ENCODE measurements at places on chromosomes 1 and 21. TPM values are rescaled to one million over a fixed set of nuclear protein-coding genes. Genes with fewer than 3 reads are reported as not detected.
A peak's percentile ranks its signal among the peaks of the same experiment; 100 is the strongest.

LAMB3 gene
- total RNA-seq: 0.73 TPM

KRTAP19-7 gene
- total RNA-seq: not detected

COL8A2 gene
- 1.6 TPM for total RNA-seq

PBXIP1 gene
- total RNA-seq: 171 TPM

CFHR5 gene
- total RNA-seq: not detected

DNA sequence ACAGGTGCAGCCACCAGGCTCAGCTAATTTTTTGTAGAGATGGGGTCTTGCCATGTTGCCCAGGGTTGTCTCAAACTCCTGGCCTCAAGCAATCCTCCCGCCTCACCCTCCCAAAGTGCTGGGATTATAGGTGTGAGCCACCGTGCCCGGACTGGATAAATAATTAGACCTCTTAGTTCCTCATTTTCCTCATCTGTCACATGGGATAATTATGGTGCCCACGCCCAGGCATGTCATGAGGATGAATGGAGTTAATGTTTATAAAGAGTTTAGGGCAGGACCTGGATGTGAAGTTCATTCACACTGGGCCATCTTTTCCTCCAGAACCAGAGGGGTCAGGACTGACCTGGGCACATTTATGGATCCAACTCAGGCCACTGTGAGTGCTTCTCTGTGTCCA lies 23.7 kb downstream of the PADI3 start:
- peaks cover 11% of the 10 kb centered on the region for H3K27me3 ChIP-seq
- no peaks in the 10 kb centered on the region for H3K4me1 ChIP-seq
- no peak overlapping the region for H3K4me3 ChIP-seq
- H3K36me3 ChIP-seq: no peaks in the 10 kb centered on the region

GRCh38 chr1:7220007-7220406 lies 434.8 kb downstream of the CAMTA1 start:
- no peaks in the 10 kb centered on the region for H3K27me3 ChIP-seq
- H3K4me1 ChIP-seq: no peaks in the 10 kb centered on the region
- no peak overlapping the region for H3K27ac ChIP-seq
- no peaks in the 10 kb centered on the region for H3K36me3 ChIP-seq

- H3K4me1 ChIP-seq: no peaks in the 10 kb centered on the region
- no peaks in the 10 kb centered on the region for H3K36me3 ChIP-seq
- H3K27ac ChIP-seq: no peak overlapping the region
- no peak for DNase-seq
Observed at GRCh38 chr1:58211869-58212268, 334.7 kb downstream of the OMA1 start.

DNA sequence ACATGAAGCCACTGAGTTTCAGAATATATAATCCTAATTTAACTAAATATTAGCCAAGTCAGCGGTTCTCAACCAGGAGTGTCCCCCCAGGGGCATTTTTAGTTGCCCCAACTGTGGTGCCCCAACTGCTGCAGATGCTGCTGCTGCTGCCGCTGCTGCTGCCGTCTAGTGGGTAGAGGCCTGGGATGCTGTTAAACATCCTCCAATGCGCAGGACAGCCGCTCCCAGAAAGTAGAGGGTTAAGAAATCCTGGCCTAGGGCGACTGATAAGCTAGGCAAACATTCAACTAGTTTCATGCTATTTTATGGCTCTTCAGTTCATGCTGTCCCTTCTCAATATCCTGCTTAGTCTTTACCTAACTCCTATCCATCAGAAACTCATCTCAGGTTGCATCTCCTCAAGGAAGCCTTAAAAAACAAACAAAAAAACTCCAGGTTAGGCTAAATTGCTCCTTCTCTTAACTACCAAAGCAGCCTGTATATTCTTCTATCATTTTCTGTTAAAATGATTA lies 9.9 kb upstream of the DCAF6 start:
- peaks cover 78% of the 10 kb centered on the region for H3K4me1 ChIP-seq
- H3K27ac ChIP-seq: peak overlapping the region; percentile 69
- no peak overlapping the region for H3K4me3 ChIP-seq
- no peaks in the 10 kb centered on the region for H3K27me3 ChIP-seq

- no peaks in the 10 kb centered on the region for H3K36me3 ChIP-seq
- no peak overlapping the region for H3K4me3 ChIP-seq
- H3K27ac ChIP-seq: no peak overlapping the region
Observed at GRCh38 chr21:38355353-38355752, 98.6 kb downstream of the KCNJ15 start.
